ENCODE measurements at places on chromosomes 13 and 19. TPM values are rescaled to one million over a fixed set of nuclear protein-coding genes. Genes with fewer than 3 reads are reported as not detected.

DNA sequence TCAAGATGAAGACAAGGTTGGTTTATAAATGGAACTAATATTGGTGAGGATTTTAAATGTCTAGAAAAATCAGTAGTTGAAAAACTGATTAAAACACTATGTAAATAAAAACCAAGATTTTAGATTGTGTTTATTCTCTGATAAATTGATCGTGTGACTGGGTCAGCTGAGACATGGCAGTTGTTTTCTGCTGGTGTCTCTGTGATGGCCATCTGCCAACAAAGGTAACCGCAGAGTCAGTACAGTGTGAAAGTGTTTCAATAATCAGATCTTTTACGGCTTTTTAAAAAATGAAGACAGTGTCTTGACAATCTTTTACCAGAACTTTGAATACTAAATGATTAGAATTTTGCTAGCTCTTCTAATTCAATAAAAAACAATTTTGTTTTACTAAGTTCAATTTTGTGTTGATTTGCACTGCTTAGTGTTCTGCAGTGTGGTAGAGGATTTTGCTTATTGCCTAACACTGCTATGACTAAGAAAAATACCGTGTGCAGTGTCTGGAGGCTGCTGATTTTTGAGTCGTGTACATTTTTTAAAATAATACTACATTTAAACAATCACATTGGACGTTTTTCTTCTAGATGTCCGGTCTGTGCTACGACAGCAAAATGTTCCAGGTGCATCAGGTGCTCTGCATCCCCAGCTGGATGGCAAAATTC lies 32.7 kb upstream of the GPR183 start:
- no peak for DNase-seq

- DNase-seq = no peak
Observed at GRCh38 chr19:33241530-33242101, 16.0 kb upstream of the SLC7A10 start.

GRCh38 chr19:29263305-29264135 lies 50.6 kb upstream of the UQCRFS1 start:
- DNase-seq = peak; percentile 33

DNA sequence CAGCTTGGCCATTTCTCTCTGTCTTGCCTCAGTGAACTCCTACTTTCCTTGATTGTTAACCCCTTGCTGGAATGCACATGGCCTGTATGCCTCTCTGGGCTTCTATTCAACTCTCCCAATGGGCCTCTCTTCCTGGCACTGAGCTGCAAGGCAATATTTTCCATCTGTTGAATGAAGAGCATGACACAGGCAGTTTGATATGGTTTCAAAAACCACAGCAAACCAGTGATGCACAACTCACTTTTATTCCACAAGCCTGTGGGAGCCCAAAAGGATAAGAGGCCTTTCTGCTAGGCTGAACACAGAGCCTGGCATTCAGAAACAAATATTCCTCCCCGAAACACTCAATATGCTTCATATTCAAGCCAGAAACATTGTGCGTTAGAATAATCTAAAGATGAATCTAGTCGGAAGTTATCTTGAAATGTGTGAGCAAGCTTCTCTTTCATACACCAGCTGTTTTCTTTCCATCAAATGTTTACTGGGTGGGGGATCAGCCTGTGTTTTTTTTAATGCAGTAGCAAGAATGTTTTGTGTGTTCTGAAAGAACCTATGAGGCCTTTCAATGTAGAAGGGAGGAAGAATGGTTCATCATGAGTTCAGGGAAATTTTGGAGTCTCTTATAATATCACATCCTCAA lies 443.1 kb upstream of the SPRY2 start:
- DNase-seq = no peak

- no peak for DNase-seq
Observed at GRCh38 chr13:58376775-58377174, 745.2 kb downstream of the PCDH17 start.

DNA sequence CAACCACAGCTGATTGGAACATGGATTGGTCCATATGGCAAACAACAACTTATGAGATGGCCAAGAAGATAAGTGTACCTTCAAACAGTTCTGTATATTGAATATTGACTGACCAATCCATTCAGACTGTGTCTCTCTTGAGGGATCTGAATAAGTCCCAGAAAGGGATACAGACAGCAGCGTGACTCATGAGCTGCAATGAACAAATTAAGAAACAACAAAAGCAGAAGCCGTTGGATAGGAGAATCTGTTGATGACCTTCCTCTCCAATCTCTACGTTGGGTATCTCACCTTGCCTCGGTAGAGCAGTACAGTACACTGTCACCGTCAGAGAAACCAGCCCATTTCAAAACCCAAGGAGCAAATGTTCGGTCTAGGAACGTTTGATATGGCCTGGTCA lies 21.3 kb downstream of the MBD3L2B start:
- DNase-seq = no peak

DNA sequence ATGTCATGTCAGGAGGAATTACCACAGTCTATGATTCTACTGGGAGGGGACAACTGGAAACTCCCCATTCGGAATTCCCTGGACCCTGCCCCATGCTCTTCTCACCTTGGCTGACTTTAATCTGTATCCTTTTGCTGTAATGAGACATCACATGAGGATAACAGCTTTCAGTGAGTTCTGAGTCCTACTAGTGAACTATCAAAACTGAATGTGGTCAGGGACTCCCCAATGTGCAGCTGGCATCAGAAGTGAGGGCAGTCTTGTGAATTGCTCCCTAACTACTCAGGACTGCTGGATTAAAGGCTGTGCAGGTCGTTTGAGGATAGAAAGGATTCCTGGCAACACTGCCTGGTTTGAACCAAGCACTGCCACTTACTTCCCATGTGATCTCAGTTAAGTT lies 15.2 kb downstream of the SIGLEC7 start:
- no peak for DNase-seq

DNA sequence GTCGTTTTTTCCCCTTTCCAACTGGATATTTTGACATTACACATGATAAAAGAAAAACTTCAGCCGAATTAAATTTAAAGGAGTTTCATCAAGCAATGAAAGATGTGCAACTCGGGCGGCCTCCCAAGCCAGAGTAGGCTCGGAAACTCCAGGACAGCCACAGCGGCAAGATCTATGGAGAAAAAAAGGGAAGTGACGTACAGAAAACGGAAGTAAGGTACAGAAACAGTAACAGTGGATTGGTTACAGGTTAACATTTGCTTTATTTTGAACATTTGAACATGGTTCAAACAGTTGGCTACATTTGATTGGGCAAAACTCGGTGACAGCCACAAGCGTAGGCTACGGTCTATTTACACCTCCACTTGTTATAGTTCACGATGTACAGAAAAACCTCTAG lies 30.5 kb upstream of the FAM124A start:
- no peak for DNase-seq

DNA sequence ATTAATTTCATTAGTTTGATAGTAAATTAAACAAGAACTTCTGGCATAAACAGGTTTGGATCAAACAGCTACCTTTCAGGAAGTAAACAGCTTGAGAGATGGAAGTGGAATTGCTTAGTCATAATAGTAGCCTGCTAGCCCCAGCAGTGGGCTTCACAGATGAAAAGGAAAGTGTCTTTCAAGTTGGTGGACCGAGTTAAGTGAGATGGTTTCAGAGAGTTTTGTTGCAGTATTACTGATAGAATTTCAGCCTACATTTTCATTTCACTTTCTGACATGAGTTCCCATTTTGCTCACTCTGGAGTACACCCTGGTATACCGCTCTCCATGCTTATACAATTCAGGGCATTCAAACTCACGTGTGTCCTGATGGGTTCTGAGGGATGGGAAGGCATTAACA lies 2.0 kb upstream of the PTOV1 start:
- no peak for DNase-seq

DNA sequence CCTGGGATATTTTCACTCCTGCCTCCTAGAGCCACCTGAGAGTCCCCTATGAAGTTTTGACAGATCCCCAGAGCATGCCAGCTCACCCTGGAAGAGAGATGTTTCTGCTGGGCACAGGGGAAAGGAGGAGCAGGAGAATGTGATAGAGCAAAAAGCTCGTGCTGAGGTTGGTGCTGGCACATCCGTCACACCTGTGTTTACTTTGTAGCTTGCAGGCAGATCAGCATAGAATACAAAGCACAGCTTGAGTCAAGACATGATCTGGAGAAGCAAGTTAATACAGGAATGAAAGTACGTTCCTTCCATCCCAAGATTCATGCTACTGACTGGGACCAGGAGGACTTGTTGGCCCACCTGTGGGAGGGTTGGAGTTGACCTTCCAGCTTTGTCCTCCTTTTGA lies 46.1 kb downstream of the HSPH1 start:
- DNase-seq = no peak

GRCh38 chr13:44275381-44275780 lies 98.2 kb upstream of the SERP2 start:
- DNase-seq = no peak

- no peak for DNase-seq
Observed at GRCh38 chr19:8629996-8630683, at the start of gene NFILZ. TSS of gene NFILZ (plus strand) at chr19:8630633. CDS start at chr19:8676766, 46,133 bp downstream.

- no peak for DNase-seq
Observed at GRCh38 chr13:28392896-28393505, 101.9 kb downstream of the FLT1 start.

DNA sequence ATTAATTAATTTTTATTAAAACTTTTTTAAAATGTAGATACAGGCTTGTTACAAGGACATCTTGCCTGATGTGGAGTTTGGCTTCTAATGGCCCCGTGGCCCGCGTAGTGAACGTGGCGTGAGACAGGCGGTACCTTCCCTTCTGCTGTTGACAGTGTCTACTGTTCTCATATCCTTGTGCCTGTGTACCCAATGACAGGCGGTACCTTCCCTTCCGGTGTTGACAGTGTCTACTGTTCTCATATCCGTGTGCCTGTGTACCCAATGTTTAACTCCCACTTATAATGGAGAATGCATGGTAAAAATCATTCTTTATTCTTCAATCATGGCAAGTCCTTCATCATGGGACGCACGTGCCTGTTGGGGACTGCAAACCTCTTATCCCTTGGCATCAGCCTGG lies 79.1 kb upstream of the ZNF835 start:
- DNase-seq = no peak

- no peak for DNase-seq
Observed at GRCh38 chr19:33427801-33428626, 54.5 kb downstream of the CEBPG start.

The ZNF99 gene
- not detected for total RNA-seq

The C19orf33 gene
- not detected for total RNA-seq

The C1QTNF9B gene
- not detected for total RNA-seq

The TRIM28 gene
- total RNA-seq = 352 TPM

The CAMSAP3 gene
- total RNA-seq = 0.89 TPM

Data from MG63 (cell line).